RCC 7860 (cell line): ENCODE measurements at places on chromosomes 12 and 14.

GRCh38 chr12:52679875-52680274, 332 bp downstream of the KRT1 start:
- no peak for DNase-seq

GRCh38 chr14:75301666-75302325, 23.2 kb downstream of the FOS start:
- DNase-seq, result peak; percentile 41

DNA sequence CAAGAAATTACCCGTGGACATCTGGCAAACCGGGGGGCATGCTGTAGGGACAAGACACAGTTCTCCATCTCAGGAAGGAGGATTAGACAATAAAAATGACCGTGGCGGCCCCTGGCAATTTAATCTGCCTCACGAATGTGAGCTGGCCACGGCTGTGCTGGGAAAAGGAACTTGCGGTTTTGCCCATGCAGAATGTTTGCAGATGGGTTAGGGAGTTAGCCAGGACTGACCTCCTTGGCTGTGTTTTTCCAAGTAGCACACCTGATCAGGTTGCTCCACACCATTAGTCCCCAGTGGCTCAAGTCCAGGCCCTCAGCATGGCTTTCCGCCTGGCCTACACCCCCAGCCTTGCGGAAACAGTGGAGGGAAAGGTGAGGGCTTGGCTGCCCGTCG, 20.8 kb downstream of the TPCN1 start:
- peak; percentile 86 for DNase-seq

- peak; percentile 47 for DNase-seq
These were observed 53.5 kb upstream of the BEGAIN start for GRCh38 chr14:100640471-100641273.

GRCh38 chr14:90484291-90484690, 87.5 kb downstream of the CALM1 start:
- no peak for DNase-seq

GRCh38 chr12:88566430-88566829, 13.8 kb downstream of the KITLG start:
- DNase-seq, result no peak

DNA sequence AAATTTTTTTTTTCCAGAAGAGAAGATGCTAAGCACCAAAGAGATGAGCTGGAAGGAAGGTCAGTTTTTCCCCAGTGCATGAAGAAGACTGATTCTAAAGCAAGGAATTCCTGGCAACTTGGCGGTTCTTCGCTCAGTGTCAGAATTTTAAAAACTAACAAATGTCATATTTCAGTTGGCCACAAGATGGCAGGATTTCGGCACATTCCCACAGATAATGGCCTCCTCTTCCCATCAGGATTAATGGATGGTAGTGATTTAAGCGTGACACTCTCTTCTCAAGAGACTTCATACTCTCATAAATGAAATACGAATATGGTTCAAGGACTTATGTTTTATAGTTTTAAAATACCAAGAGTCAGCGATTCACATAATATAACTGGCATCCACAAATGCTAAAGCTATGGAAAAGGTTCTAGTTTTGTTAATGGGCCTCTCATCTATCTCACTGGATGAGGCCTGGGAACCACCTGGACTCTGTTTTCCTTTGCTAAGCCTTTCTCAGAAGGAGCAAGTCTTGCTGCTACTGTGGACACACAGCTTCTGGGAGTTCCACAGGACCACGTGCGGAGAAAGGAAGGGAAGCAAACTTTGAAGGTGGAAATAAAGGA, 46.1 kb upstream of the PTPRO start:
- DNase-seq, result peak; percentile 18

DNA sequence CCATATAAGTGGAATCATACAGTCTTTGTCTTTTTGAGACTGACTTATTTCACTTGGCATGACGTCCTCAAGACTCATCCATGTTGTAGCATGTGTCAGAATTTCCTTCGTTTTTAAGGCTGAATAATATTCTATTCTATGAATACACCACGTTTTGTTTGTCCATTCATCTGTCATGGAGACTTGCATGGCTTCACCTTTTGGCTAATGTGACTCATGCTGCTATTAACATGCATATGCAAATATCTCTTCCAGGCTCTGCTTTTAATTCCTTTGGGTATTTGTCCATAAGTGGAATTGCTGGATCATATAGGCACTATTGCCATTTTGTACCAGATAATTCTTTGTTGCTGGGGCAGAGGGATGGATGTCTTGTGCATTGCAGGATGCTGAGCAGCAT, 19.6 kb upstream of the WSCD2 start:
- no peak for DNase-seq

- DNase-seq, result no peak
These were observed 5.6 kb downstream of the TMEM119 start for GRCh38 chr12:108592033-108592909.

GRCh38 chr12:94689646-94690036, 39.3 kb upstream of the TMCC3 start:
- no peak for DNase-seq

GRCh38 chr14:43853541-43853940, 653.5 kb downstream of the FSCB start:
- DNase-seq, result no peak

DNA sequence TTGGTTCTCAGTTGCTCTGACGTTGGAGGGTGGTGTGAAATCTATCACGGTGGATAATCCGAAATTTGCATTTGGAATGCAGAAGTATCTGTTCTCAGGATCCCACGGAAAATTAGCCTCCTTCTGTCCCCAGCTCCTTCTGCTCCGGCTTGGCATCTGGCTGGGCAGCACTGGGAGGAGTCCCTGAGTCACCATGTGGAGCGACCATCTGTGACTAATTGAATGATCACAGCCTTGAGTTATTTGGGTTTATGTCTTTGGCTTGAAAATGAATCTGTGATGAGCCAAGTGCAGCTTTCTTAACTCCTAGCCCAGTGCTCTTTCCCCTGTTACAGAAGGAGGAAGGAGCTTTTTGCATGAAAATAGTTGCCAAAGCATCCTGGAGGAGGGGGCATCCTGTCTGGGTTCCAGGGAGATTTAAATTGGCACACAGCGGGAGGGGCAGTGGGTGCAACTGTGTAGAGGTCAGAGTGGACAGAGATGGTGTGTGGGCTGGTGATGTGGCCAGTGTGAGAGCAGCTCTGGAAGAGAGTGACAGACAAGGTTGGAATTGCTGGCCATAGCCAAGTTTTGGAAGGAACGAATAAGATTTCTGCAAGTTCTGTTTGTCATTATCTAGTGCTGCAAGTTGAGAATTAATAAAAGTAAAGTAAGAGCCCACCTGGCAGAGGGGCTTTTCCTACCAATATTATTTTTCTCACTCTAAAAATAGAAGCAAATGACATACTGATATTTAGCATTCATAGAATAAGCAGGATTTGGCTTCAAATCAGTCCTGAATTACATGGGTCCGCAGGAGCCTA, 74.4 kb downstream of the SLC24A4 start:
- DNase-seq, result peak; percentile 58

GRCh38 chr14:75646762-75647161, 13.9 kb downstream of the ERG28 start:
- DNase-seq, result no peak

DNA sequence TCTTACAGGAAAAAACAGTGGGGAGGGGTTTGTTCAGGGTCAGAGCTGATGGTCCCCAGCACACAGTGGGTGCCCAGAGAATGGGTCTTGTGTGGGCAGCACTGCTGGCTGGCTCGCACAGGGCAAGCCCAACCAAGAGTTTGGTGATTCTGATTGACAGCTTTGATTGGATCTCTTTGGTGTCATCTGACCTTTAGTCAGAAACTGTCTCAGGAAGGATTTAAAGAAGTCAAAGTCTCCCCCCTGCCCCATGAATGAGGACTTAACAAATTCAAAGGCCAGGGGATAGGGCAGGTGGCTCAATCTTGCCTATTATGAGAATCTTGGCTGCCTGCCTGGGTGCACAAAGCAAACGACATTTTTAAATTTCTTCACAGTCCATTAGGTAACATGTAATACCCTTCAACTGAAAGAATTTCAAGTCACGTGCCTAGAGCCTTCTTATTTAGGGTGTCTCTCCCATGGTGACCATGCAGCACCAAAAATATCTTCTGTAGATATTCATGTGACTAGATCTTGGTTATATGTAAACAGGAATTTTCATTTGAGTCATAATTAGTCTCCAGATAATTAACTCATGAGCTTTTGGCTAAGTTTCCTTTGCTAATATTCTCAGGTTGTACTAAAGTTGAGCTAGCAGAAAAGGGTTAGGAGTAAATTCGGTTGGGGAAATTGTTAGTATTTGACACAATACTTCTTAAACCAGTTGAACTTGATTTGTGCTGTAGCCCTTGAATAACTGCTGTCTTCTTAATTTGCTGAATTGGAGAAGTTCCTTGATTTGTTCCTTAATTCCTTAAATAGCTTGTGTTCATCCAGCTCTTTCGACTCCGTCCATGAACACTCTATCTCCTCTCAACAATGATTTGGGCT, 54.5 kb upstream of the HECTD1 start:
- peak; percentile 34 for DNase-seq

DNA sequence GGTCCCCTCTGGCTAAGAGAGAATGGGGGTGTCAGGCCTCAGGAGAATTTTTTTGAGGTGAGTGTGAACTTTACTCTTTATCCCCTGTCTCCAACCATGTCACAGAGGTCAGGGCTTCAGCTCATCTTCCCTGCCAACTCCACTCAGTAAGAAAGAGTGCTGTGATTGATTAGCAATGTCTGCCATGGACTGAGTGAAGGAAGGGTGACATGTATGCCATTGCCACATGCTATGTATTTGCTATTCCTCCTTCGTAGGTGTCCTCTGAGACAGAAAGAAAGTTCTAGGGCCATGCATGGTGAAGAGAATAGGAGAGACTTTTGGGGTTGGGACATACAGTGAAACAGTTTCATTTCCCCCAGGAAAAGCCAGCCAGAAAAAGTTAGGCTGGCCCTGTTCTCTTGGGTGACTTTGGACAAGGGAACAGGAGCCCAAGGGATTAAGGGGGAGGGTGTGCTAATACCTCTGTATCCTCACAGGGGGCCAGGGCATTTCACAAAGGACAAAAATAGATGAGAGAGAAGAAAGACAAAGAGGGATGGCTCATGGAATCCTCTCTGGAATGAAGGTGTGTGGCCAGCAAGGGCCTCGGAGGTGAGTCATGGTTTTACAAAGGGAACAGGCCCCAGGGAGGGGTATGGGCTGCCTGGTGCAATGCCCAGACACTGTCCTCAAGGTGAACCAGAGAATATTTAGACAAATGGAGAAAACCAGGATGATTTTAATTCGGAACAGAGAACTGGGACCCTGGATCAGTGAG, 13.9 kb upstream of the MYL2 start:
- no peak for DNase-seq

DNA sequence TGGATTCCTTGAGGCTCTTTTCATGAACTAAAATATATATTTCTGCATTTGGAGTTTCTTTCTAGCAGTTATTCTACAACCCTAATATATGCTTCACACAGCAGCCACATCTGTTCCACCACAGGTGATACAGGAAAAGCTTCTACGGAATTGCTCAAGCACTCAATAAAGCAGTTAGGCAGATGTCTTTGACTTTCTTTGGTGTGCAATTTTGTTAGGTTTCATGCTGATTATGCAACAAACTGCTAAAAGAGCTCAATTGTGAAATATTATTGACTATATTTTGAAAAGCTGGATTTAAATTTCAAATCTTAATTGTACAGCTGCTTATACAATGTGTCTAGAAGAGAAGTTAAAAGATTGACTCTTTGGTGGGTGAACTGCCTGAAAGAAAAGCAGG, 1055.6 kb upstream of the FBXO33 start:
- DNase-seq, result no peak

GRCh38 chr14:89988787-89989186, 33.1 kb downstream of the TDP1 start:
- no peak for DNase-seq

DNA sequence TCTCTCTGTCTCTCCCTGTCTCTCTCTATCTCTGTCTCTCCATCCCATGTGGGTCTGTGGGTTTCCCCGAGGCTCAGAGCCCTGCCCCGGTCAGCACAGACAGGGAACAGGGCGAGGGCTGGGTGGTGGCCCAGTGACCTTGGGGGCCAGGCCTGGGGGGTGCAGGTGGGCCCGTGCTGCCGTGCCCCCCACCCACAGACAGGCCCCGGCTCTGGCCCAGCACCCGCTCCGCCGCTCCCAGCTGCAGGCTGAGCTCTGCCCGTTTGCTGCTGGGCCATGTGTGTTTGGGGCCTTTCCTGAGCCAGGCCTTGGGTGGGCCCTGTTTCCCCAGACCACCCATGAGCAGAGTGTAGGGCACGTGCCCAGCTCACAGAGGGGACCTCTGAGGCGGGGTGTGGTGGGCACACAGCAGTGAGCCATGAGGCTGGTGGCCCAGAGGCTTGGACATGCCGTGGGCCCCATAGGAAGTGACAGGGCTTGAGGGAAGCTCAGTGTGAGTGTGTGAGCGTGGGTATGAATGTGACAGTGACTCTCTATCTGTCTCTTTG, 51.0 kb downstream of the TMEM121 start:
- no peak for DNase-seq

- peak; percentile 59 for DNase-seq
These were observed 1387.5 kb downstream of the LRFN5 start for GRCh38 chr14:42994051-42994736.

DNA sequence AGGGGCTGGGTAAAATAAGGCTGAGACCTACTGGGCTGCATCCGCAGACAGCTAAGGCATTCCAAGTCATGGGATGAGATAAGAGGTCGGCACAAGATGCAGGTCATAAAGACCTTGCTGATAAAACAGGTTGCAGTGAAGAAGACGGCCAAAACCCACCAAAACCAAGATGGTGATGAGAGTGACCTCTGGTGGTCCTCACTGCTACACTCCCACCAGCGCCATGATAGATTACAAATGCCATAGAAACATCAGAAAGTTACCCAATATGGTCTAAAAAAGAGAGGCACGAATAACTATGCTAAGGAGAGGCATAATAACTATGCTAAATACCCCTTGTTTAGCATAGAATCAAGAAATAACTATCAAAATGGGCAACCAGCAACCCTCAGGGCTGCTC, 46.2 kb upstream of the MAP3K9 start:
- no peak for DNase-seq

DNA sequence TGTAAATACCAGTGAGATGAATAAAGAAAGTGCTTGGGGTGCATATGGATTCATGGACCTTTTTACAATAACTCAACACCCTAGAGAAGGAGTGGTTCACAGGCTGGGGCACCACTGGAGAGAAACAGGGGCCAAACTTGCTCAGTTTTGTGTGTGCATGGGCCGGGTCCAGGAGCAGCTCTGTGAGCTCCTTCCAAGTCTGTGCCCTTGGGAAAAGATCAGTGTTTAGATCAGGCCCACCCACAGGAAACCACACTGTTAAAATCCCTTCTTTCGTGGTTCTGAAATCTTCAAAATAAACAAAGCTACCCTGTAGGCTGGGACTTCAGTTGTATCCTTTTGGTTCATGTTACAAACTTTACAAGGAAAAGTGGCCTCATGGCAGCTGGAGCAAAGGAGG, 156.1 kb upstream of the TMEM260 start:
- no peak for DNase-seq

DNA sequence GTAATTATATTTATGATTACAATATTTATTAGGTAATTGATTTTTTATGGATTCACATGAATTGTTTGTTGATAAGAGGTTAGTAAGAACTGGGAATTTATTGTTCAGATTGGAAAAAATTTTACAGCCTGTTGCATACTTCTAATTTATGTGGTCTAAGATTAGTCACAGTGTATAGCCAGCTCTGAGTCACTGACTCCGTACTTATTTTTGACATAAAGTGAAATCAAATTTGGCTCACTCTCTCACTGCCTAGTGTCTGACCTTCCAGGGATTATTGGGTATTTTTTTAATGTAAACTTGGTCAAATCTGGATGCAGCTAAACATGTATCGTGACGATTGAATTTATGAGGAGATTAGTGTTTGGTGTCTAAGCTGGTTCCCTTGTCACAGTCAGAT, 109.3 kb downstream of the PTPRQ start:
- DNase-seq, result peak; percentile 69
